ENCODE measurements at places on chromosomes 7 and 10. TPM values are rescaled to one million over a fixed set of nuclear protein-coding genes. Genes with fewer than 3 reads are reported as not detected.

Gene BMPER
- total RNA-seq = 0.27 TPM

Gene OR2A42
- not detected for total RNA-seq

Gene TRIM8
- total RNA-seq = 100 TPM

Gene DDC
- total RNA-seq = not detected

Gene CYCS
- total RNA-seq = 40.5 TPM

Gene ZNF804B
- not detected for total RNA-seq

Gene OPALIN
- total RNA-seq = not detected

Gene TRIL
- 0.91 TPM for total RNA-seq

Gene MYL10
- total RNA-seq = not detected

Gene PON1
- 0.52 TPM for total RNA-seq

Gene CTTNBP2
- total RNA-seq = 1.2 TPM

Gene BMPR1A
- 18.6 TPM for total RNA-seq

Gene FZD1
- total RNA-seq = 22.0 TPM

Gene CCDC136
- 1.4 TPM for total RNA-seq

Gene ACTA2
- 344 TPM for total RNA-seq

Gene ECHDC3
- 44.5 TPM for total RNA-seq

Gene PRLHR
- total RNA-seq = not detected

Gene ZPBP
- total RNA-seq = not detected

Gene RADIL
- total RNA-seq = 2.0 TPM

Gene FEZF1
- total RNA-seq = not detected

Gene CLDN4
- total RNA-seq = 533 TPM

Gene CALCR
- not detected for total RNA-seq
